Large intestine (tissue), 12 donors: ENCODE measurements at places on chromosomes 16 and 17.

DNA sequence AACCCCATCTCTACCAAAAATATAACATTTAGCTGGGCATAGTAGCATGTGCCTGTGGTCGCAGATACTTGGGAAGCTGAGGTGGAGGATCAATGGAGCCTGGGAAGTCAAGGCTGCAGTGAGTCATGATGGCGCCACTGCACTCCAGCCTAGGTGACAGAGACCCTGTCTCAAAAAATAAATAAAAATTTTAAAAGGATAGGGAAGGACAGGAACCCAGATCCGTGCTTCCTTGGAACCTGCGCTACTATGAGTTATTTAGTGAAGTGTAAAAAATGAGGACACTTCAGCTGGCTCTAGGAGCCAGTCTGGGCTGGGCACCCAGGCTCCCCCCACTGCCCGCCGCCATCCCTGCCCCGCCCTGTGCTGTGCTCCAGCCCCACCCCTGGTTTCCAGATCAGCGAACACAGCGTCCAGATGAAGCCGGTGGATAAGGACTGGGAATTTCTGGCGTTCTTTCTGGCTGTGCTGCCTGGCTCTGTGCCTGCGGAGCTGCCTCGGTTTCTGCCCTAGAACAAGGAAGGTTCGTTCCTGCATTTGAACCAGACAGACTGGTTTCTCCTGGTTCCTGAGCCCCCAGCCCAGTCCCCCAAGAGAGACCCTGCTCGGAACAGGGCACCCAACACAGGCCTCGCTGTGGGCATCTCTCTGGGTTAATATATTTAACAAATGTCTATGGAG, 18.5 kb downstream of the PLLP start:
- DNase-seq, result peak; percentile 80

- no peak for DNase-seq
These were observed 1.1 kb downstream of the KDM8 start for GRCh38 chr16:27204312-27204915.

DNA sequence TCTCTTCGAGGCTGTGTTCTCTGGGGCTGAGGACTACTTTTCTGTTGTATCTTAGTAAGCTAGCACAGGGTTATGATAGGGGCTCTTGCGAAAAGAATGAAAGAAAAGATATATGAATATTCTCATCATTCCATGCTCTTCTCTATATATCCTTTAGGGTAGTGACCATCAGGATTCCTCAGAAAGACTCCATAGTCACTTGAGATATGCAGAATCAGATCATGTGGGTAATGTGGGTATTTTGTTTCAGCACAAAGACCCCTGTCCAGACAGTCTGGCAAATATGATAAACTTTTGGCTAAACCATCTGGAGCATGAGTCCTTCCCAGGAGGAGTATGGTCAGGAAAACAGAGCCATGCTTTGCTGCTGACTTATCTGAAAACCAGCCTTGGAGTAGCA, 21.5 kb downstream of the CRYM start:
- DNase-seq, result no peak

DNA sequence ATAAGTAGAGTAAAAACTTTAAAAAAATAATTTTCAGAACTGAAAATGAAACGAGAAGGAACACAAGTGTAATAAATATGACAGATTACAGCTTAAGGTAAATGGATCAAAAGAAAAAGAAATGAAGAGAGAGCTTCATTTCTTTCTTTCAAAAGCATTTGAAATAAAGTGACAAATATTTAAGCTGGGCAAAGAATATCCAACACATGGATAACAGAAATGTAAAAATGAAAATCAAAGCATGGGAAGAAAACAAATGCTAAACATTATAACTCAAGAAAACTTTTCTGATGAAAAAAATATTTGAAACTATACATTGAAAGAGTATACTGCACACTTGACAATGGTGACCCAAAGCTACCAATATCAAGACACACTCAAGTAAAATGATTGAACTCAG, 143.6 kb upstream of the IRX5 start:
- DNase-seq, result no peak

DNA sequence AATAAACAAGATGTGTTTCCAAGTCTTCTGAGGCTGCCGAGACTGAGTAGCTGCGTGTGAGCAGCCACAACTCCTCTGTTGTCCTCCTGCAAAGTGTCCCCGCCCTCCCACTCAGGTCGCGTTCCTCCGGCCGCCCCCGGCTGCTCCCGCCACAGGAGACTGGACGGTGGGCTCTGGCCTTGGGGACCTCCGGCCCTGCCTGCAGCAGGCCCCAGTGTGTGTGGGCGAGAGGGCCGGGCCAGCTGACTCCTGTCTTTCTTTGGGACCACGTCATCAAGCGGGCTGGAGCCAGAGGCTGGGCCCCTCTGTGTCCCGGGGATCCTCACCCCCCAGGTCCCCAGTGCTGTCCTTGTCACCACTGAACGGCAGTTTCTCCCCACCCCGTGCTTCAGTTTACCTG, 175.3 kb downstream of the NPIPB11 start:
- DNase-seq, result no peak

- DNase-seq, result no peak
These were observed 299.7 kb downstream of the C16orf95 start for GRCh38 chr16:87017371-87018012.

DNA sequence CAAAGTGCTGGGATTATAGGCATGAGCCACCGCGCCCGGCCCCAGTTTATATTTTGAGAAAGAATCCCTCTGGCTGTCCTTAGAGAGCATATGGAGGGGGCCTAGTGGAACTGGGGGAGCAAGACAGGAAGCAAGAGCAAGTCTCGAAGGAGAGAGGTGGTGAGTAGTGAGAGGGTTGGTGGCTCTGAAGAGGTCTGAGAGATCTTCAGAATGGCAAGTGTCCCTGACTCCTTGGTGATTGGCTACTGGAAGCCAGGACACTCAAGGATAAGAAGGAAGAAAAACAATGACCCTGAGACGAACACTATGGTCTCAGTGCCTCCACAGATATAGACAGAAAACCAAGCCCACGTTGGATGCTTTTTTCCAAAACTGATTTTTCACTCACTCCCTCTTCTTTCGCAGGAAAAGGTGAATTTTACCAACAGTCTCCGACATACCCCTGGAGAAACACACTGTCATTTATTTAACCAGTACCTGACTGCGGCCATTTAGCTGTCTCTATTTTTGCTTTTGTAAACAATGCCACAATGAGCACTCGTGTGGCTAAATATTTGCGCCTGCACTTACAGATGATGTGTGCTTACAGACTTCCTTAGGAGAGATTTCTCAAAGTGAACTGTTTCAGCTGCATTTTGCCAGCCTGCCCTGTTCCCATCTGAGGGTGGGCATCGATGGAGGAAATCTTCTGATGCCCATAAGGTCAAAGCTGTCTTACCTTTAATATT, 15.9 kb upstream of the DOK4 start:
- DNase-seq, result no peak

DNA sequence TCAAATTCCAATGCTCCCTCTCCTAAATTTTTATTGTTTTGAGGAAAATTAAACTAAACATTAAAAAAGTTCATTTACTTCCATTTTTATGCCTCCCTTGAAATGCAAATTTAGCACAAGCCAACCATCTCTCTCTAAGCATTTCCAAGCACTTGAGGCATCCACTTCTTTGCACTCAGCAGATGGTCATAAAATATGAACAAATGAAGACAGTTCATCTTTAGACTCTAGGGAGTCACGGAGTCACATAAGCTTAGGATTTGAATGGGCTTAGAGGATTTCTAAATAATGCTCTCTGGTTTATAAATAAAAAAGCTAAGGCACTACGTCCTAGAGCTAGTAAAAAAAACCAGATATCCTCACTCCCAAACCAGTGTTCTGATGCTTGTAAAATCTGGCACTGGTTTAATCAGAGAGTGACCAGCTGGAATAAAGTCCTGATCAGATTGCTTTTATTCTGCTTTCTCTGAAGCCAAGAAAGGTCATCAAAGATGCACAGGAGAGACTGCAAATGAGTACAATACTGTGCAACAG, 204.2 kb downstream of the CA10 start:
- DNase-seq, result no peak

DNA sequence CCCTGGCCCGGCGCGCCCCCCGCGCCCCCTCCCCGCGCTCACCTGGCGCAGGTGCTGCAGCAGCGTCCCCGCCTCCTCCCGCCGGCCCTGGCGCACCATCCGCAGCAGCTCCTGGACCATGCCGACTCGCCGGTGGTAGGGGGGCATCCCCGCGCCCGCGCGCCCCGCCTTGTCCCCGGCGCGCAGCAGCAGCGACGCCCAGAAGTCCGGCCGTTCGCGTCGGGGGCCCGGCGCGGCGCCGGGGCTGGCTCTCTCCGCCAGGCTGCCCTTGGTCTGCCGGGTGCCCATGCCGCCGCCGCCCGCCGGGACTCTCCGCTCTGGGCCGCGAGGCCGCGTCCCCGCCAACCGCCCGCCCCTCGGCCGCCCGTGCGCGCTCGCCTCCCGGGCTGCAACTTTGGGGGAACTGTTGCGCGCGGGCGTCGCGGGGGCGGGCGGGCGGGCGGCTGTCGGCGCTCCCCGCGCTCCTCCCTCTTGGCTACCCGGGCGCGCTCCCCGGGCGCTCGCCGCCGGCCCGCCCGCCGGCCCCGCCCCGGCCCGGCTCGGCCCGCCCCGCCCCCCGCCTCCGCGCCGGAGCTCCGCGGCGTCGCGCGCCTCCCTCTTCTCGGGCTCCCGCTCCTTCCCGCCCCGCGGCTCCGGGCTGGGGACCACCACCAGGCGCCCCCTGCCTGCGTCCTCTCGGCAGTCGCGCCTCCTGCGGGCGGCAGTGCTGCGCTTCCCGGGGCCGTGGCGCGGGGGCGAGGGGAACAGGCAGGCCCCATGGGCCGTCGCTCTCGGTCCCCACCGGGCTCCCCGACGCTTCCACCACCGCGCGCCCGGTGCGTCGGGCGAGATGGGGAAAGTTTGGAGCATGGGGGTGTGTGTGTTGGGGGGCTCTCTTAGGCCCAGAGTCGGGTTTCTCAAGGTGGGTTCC, at the start of gene LRRC75A:
LRRC75A (minus strand) TSS at position 491 of the 910 bp plus-strand sequence; CDS start at position 288, 203 bp downstream.
- DNase-seq, result no peak

- no peak for DNase-seq
These were observed 29.6 kb upstream of the SHISA9 start for GRCh38 chr16:12871784-12872183.

DNA sequence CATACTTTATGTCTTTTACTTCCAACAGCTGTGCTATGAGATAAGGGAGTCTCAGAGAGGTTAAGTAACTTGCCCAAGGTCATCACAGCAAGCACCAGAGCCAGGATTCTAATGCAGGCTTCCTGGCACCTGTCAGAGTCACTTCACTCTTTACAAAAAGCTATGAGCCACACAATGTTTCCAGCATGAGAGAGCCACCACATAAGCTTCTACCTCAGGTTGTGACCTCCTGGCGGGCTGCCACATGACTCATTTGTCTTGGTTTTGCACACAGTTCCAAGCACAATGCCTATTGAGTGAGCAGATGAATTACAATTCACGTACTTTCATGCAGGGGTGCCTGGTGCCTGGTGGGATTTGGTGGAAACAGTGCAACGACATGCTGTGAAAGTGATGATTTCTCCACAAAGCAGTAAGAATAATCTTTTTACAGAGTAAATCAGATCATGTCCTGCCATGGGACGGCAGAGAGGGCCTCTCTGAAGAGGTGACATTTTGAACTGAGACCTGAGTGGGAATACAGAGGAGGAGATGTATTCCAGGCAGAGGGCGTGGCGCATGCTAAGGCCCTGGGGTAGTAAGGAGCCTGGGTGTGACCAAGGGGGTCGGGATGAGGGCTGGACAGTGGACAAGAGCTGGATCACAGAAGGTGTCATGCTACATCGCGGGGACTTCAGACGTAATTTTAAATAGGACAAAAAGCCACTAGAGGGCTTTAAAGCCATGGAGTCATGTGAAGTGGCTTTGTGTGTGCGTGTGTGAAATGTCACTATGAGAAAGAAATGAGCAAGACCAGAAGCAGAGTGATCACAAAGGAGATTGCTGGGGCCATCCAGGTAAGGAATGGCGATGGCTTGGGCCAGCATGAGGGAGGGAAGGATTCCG, 53.4 kb downstream of the CACNG3 start:
- DNase-seq, result no peak

GRCh38 chr17:83173914-83174361, 94.5 kb downstream of the METRNL start:
- no peak for DNase-seq

DNA sequence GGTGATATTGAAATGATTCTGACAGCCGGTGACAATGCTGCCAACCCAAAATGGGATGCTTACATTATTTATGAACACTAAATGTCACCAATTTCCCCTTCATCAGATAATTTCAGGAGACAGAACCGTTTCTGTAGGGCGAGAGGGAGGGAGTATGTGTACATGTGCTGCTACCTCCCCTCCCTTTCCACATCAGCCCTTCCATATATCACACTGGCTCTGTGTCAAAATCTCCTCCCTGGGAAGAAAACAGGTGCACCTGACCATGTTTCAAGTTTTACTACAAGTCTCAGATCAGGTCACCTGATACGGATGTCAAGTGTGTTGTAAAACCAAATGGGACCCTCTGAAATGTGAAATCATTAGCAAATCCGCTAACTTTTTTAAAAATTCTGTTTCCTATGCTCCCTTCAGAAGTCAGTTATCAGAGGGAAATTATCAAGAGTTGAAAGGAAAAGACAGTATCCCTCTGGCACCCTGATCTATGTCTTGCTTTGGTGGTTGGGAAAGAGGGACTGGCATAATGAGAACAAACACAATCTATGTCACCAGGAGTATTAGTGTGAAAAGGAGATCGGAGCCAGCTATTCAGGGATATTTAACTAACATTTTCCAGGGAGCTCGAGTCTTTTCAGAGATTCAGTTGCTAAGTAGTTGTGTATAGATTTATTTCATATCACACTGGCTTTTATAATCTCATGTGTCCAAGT, 1002.3 kb upstream of the CDH8 start:
- DNase-seq, result no peak

- no peak for DNase-seq
These were observed 4.6 kb downstream of the PDF start for GRCh38 chr16:69325784-69326171.

DNA sequence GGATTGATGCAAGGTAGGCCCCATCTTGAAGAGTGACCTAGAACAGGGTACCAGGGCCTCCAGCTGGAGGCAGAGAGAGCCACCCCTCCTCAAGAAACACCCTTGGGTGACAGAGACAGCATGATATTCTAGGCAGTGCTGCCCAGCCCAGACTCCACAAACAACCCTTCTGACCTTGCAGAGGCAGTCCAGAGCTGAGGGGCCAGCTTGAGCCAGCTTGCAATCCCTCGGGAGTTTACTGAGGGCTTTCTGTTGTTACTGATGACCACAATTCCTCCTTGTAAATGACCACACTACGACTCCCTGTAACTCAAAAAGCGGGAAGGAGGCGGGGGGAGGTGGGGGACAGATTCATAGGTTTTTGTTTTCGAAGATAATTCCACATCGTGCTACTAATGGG, 18.6 kb upstream of the MNT start:
- DNase-seq, result no peak

- no peak for DNase-seq
These were observed 1.3 kb downstream of the KCTD2 start for GRCh38 chr17:75048249-75048878.

GRCh38 chr16:5450409-5451104, 353.0 kb upstream of the EEF2KMT start:
- no peak for DNase-seq
